ENCODE measurements at places on chromosomes 5 and 9.

DNA sequence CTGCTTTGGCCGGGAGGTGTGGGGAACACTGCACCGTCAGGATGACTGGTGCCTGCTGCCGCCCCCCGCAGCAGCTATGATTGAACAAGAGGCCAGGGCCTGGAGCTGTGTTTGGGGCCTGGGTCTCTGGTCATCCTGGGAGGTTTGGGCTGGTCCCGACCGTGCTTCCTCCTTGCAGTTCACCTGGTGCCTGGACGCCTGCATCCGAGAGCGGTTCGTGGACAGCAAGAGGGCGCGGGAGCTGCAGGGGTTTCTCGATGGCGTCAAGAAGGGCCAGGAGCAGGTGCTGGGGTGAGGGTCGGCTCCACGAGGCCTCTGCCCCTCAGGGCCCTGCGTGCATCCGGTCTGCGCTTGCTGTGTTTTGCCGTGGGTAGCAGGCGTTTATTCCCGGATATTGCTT, 8.9 kb downstream of the NELFB start:
- no peak for DNase-seq

DNA sequence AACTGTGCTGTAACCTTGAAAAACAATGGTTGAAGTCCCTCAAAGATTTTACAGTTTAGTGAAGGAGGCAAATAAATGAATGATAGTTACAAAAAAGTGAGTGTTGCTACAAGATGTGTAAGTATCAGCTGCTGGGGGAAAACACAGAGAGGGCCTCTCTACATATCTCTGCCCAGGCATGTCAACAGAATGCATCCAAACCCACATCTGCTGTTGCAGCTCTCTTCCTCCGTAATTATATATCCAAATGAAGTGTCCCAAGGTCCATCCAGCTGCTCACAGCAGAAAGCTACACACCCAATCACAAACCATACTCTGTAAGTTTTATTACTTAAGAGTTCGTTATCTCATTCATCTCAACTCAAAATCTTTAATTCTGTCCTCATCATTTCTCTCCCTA, 584.6 kb downstream of the ANXA1 start:
- DNase-seq, result no peak

DNA sequence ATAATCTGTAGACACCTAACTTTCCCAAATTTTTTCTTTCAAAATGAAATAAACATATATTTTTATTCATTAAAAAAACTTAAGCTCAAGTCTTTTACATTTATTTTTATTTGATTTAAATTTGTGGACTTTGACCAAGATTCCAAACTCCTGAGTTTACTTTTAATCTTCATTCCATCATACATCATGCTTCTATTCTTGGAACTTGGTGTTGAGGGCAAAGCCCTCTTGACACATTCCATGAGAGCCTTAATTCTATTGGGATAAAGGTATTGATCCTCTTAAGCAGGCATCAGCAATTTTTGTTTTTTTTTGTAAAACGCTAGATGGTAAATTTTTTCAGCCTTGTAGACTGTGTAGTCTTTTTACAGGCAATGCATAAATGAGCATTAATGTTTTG, 53.6 kb downstream of the FBXO4 start:
- DNase-seq, result peak; percentile 5

- DNase-seq, result no peak
These were observed 121.8 kb upstream of the SPIN1 start for GRCh38 chr9:88266416-88266815.

DNA sequence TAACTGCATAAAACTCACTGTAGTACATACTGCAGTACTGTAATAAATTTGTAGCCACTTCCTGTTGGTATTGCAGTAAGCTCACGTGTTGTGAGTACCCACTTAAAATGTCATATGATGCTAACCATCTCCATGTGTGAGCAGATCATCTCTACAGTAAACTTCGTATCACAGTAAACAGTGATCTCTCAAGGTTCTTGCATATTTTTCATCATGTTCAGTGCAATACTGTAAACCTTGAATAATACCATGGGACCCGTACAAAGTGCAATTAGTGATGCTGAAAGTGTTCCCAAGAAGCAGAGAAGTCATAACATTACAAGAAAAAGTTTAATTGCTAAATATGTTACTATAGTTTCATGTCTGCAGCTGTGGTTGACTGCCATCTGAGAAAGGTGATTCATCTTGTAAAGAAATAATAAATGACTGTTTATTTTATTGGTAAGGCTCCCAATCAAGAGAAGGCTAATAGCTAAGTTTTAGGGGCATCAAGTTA, 253.8 kb upstream of the POU5F2 start:
- peak; percentile 27 for DNase-seq

- no peak for DNase-seq
These were observed 13.6 kb upstream of the EQTN start for GRCh38 chr9:27310582-27310981.

DNA sequence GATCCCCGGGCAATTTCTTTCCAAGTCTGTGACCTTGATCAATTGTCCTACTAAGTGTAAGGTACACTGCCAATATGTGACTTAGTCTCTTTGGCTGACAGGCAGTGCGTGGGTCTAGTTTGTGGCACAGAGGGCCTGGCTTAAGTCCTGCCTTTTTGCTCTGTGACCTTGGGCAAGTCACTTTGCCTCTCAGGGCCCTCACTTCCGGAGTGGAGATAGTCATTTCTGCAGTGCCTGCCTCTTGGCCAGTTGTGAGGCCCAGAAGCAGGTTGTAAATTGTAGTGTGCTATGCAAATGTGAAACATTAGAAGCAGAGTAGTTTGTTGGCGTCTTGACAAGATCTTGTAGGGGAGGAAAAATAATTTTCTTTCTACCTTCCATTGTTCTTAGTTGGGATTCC, 39.0 kb downstream of the KIF4B start:
- no peak for DNase-seq

- DNase-seq, result peak; percentile 14
These were observed 22.7 kb upstream of the LECT2 start for GRCh38 chr5:135977375-135977928.

- no peak for DNase-seq
These were observed 1.0 kb upstream of the UBAP1 start for GRCh38 chr9:34177593-34178435.

DNA sequence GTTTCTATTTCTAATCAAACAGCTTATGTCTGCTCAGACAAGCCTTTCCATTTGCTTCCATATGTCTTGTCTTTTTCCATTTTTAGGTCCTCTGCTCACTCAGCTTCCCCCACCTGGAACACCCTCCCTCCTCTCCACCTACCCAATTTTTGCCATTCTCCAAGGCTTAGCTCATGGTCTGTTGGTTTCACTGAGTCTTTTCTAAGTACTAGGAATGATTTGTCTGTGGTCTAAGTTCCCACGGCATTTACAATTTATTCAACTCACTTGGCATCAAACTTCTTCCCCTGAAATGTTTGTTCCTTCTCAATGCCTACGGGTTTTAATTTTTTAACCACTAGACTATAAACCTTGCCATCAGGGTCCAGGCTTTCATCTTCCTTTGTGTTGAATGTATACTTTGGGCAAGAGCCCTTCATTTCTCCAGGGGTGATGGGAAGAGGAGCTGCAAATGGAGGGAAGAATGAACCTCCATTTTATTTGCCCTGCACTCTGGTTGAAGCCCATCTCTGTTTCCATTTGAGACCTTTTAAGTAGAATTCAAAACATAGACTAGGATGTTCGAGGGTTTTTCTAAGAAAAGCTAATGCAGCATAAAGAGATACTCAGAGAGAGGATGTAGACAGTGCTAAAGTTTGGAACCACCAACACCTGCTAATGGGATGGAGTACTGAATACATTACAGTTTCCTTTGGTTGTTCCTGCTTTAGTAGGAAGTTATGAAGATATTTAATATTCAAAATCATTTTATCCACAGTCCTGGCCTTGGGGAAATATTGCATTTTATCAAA, 104.0 kb downstream of the PTTG1 start:
- DNase-seq, result no peak

DNA sequence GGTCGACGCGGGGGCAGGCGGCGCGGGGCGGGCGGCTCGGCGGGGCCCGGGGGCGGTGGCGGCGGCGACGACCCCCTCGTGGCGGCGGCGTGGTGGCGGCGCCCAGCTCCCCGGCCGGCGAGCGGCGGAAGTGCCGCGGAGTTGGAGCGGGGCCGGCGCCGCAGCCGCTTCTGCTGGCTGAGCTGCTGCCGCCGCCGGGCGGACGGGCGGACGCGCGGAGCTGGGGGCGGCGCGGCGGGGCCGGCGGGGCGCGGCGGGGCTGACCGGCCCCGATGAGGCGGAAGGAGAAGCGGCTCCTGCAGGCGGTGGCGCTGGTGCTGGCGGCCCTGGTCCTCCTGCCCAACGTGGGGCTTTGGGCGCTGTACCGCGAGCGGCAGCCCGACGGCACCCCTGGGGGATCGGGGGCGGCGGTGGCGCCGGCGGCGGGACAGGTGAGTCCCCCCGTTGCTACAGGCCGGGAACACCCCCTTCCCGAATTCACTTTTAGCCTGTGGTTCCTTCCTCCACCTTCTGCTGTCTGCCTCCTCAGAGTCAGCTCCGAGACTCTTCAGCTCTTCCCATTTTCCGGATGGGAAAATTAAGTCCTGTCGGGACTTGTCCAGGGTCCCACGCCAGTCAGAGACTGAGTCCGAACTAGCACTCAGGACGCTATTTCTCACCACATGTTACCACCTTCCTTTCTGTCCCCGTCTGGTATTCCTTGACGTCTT, at the start of gene GALNT10:
TSS of gene GALNT10 (plus strand) at position 139 of the 710 bp plus-strand sequence. CDS start at position 273, 134 bp downstream.
- peak; percentile 77 for DNase-seq

- no peak for DNase-seq
These were observed 8.0 kb downstream of the DBH start for GRCh38 chr9:133643978-133644760.

- no peak for DNase-seq
These were observed 2.6 kb downstream of the LURAP1L start for GRCh38 chr9:12777121-12778022.
